ENCODE measurements at places on chromosomes 13 and 19.

DNA sequence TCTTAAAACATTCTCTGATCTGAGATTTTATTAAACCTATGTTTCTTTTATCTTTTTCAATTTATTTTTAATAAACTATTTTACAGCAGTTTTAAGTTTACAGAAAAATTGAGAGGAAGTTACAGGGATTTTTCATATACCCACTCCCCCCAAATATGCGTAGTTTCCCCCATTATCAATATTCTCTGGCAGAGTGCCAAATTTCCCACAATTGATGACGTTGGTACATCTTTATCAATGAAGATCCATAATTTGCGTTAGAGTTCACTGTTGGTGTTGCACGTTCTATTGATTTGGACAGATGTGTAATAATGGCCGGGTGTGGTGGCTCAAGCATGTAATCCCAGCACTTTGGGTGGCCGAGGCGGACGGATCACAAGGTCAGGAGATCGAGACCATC, 1063.0 kb upstream of the ATXN8OS start:
- no peak for DNase-seq

DNA sequence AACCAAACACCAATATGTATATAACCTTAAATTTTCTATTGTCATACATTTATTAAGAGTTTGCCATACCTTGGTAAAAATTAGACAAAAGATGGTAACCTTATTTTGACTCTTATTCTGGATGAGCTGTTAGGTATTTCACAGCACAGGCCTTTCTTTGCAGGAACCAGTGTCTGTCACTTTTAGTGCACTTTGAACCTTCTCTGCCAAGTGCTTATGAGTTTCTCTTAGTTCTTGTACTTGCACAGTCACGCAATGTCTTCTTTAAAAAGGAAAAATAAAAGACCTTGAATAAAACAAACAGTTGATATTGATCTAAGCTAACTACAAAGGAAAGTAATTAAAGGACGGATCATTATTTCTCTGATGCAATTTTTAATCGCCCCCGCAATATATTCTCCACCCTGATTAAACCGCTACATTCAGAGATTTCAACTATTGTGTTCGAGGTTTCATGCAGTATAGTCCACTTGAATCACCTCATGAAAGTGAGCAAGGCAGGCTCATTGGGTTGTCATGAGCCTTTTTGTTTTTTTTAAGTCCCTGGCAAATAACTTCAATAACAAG, 534.5 kb downstream of the KLF5 start:
- no peak for DNase-seq

GRCh38 chr13:89584058-89584620, 1763.3 kb upstream of the MIR17HG start:
- no peak for DNase-seq

- no peak for DNase-seq
Measured at GRCh38 chr13:45781553-45782326, 69.8 kb downstream of the SIAH3 start.

DNA sequence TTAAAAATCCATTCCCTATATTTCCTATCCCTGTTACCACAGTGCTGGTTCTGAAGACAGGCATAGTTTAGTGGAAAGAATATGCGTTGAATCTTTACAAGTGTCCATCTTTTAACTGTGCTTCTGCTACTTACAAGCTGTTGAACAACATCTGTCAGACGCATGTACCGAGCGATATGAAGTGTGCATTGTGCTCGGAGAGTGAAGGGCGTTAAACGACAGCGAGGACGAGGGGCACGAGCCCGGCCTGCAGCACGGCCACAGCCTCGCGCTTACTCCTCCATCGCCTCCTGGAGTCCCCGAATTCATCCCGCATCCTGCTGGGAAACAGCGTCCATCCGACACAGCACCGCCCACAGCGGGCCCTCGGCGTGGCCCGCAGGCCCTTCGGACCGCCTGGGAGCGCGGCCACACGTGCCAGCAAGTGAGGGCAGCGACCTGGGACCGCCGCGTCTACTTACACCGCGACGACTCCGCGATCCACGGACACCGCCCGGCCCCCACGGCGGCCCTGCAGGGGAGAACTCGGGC, 514 bp downstream of the PCID2 start:
- DNase-seq: no peak
